NCI-H1436 treated with DMSO at 0.1 percent for 48 hours (cell line): ENCODE measurements at places on chromosomes 5 and 9.

DNA sequence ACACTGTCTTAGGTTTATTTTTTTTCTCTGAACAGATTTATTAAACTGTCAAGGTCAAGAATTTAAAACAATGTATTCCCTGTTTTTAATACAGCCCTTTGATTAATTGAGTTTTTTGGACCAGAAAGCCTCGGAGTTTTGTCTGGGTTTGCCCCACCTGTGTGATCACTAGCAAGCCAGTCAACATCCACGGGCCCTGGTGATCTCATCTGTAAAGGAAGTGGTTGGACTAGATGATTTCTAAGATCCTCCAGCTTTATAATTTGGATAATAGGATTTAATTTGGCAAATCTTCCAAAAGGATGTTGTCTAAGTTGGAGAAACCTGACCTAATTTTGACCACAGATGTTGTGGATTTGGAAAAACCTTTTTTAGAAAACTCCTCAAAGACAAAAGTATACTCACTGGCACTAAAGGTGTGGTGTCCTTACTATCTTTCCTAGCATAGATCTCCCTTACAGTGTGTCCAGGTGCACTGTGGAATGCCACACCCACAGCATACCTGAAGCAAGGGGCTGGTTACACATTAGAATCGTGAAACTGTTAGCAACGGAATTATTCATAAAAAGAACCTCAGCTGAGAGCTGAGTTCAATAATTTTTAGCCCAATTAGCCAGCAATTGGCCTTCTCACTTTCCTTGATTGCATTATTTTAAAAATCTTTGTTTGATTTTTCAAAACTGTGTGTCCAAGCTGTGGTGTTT is 195.6 kb upstream of the ELL2 start:
- DNase-seq, result no peak

DNA sequence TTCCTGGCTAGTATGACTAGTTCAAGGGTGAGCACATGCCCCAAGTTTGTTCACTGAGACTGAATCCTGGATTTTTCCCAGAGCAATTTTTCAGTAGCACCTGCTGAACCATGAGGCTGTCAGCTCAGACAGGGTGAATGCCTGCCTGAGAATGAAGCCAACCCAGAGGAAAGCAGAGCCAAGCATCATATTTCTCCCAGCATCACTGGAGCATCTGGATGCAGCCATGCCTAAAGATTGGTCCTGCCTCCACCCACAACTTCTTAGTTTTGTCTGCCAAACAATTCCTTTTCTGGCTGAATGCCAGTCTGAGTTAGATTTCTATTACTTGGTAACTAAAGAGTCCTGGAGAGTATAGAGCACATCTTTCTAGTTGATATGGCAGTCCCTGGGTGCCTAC is 343.6 kb downstream of the CSNK1G3 start:
- no peak for DNase-seq

GRCh38 chr5:34584165-34584564 is 72.0 kb upstream of the RAI14 start:
- DNase-seq, result peak; percentile 77

DNA sequence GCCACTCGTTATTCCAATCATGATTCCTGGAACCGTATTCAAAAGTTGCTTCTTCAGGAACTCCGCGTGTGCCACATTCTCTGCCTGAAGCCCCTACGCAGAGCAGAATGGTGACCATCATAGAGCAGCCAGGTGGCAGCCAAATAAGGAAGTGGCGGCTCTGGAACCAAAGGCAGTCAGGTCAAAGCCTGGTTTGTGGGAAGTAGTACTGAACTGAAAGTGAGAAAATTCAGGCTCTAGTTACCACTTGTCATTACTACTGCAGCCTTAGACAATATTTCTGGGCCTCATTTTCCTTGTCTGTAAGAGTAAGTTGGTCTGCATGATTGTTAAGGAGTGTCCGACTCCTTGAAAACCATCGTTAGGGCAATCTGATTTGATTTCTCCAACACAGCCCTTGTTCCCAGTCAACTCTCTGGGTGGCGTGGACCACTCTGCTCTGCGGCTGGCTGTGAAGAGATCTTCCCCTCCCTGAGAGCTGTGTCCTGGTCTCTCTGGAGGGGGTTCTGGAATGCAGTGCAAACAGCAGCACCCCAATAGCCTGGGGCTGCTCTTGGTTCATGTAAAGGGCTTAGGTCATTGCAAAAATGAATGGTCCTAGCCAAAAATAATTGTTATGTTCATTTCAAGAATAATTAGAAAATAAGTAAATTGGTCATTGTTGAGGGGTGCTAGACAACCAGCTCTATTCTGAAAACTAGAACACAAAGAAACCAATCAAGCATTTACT is 102.4 kb downstream of the MED27 start:
- DNase-seq, result no peak

- no peak for DNase-seq
These were observed 175.4 kb upstream of the ACTBL2 start for GRCh38 chr5:57658018-57658417.

DNA sequence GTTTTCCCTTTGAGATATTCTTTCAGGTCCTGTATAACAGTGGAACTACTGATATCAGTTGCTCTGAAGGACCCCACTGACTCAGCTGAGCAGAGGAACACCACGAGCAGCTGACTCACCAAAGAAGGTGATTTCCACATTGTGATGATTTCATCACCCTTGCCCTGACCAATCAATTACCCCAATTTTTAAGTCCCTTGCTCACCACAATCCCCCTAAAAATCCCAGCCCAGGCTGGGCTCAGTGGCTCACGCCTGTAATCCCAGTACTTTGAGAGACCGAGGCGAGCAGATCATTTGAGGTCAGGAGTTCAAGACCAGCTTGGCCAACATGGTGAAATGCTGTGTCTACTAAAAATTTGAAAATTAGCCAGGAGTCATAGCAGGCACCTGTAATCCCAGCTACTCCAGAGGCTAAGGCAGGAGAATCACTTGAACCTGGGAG is 125.3 kb upstream of the ABCA1 start:
- no peak for DNase-seq

DNA sequence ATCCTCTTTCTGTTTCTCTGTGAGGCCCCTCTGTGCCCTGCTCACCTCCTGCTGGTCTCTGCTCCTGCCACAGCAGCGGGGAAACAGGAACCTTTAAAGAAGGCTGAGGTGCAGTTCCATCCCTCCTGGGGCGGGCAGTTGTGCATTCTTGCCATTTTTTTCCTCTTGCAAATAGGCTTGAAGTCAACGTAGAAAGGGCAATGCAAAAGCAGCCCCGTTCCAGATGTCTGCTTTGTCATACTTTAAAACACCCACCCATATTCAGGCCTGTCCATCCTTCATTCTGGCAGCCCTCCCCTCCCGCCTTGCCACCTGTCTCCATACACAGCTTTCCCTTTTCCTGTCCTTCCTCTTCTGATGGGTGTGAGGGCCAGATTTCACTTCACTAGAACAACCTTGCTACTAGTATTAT is 65.4 kb upstream of the KLF9 start:
- DNase-seq, result no peak

- DNase-seq, result no peak
These were observed 36.0 kb downstream of the WWC1 start for GRCh38 chr5:168327451-168327850.

DNA sequence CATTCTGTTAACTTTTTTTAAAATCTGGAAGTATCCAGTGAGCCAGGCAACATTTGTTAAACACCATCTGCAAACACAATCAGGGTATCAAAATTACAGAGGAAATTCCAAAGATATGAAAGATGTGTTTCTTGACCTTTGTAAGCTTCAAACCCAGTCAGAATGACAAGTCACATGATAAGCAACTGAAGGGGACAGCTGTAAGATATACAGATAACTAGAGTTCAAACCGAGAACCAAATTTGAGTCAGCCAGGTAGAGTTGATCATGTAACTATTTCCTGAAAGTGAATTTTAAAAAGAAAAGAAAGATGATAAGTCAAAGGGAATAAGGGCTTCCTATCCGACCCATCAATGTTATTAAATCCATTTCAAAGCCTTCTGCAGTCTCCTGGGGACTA is 196.2 kb downstream of the DEPDC1B start:
- DNase-seq, result no peak

DNA sequence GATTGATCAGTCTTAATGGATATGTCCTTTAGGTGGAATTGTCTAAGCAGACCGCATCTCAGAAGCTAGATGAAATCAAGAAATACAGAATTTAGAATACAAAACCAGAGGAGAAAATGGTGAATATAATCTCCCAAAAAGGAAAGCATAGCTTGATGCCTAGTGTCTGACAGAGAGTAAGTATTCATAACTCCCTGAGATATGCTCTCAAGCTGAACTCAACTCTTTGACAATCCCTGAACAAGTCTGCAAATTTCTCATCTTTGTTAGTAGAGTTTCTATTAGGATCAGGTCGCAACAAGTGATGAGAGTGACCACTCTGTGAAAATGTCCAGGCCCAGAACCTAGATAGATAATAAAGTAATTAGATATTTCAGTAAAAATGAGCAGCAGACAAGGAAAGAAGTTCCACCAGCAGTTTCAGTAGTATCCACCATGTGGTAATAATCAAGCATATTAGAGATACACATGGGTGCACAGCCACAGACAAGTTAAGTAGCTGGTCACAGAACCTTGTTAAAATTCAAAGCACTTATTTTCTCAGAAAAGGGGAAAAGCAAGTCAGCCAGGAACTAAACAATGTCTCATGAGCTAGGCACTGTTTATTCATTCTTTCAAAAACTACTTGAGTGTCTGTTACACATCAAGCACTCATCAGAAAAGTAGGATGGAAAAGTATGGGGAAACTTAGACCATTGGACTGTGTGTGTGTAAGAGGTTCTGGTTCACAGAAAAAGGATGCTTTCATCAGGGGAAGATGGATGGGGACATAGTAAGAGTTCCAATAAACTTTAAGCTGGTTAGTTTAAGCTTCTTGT is 481.5 kb upstream of the TUSC1 start:
- DNase-seq, result no peak

- no peak for DNase-seq
These were observed 114.2 kb downstream of the PRDM6 start for GRCh38 chr5:123203105-123203800.

- DNase-seq, result no peak
These were observed 3.6 kb upstream of the ZNF131 start for GRCh38 chr5:43117092-43117491.

GRCh38 chr5:125274938-125275724 is 528.7 kb upstream of the ZNF608 start:
- no peak for DNase-seq

DNA sequence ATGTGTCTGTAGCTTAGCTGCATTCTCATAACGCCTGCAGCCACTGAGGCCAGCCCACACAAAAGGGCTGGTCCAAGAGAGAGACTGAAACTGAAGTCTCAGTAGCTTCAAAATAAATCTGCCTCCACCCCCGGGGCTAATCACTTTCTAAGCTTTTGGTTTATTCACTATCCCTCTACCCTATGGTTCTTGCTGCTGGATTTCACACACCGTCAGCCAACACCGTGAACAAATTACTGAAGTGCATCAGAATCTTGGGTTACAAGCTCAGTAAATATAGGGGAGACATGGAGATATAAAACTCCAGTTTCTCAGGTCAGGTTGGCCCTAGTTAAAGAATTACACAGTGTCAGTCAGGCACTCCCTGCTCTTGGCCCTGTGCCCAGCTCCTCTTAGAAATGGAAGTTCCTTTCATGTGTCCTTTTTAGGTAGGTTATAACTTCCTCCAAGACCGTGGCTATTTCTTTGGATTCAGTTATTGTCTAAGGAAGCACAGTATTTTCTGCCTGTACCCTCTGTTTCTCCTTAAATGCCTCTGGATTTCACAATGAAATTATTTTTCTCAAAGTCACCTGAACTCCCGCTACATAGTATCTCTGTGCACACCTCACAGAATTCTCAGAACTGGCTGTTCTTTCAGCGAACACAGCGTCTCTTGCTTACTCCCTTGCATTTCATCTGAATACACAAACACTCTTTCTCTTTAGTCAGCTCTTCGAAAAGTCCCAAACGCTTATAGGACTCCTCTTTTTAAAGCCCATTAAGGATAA is 112.5 kb downstream of the FAM174A start:
- no peak for DNase-seq

GRCh38 chr9:9142001-9142400 is 1342.4 kb upstream of the DMAC1 start:
- DNase-seq, result peak; percentile 90

GRCh38 chr9:109417054-109417453 is 81.1 kb downstream of the PTPN3 start:
- no peak for DNase-seq
